ENCODE measurements at places on chromosomes 12 and 14. TPM values are rescaled to one million over a fixed set of nuclear protein-coding genes. Genes with fewer than 3 reads are reported as not detected.

SLC2A13 gene
- total RNA-seq: 18.0 TPM

DCN gene
- total RNA-seq: 329 TPM

PPP1R1A gene
- 6.1 TPM for total RNA-seq

PA2G4 gene
- total RNA-seq: 61.0 TPM

CDCA3 gene
- 43.5 TPM for total RNA-seq

SDS gene
- 0.93 TPM for total RNA-seq

ADAM21 gene
- total RNA-seq: 4.6 TPM

L3HYPDH gene
- total RNA-seq: 63.2 TPM

TESPA1 gene
- total RNA-seq: 0.79 TPM

HNF1A gene
- total RNA-seq: 0.79 TPM

BMAL2 gene
- 3.7 TPM for total RNA-seq

Data from testis (tissue), 5 donors.